ENCODE measurements at places on chromosomes 13 and 19. TPM values are rescaled to one million over a fixed set of nuclear protein-coding genes. Genes with fewer than 3 reads are reported as not detected.

DNA sequence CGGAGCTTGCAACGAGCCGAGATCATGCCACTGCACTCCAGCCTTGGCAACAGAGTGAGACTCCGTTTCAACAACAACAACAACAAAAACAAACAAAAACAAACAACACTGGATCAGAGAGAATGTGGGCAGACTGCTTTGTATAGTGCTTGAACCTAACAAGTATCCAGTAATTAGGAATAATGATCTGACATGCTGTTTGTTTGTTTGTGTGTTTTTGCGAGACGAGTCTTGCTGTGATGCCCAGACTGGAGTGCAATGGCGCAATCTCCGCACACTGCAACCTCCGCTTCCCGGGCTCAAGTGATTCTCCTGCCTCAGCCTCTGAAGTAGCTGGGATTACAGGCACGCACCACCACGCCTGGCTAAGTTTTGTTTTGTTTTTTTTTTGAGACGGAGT lies 14.0 kb downstream of the SAE1 start:
- no peak for DNase-seq

- DNase-seq, result no peak
Observed at GRCh38 chr13:96426167-96426566, 336.3 kb downstream of the HS6ST3 start.

DNA sequence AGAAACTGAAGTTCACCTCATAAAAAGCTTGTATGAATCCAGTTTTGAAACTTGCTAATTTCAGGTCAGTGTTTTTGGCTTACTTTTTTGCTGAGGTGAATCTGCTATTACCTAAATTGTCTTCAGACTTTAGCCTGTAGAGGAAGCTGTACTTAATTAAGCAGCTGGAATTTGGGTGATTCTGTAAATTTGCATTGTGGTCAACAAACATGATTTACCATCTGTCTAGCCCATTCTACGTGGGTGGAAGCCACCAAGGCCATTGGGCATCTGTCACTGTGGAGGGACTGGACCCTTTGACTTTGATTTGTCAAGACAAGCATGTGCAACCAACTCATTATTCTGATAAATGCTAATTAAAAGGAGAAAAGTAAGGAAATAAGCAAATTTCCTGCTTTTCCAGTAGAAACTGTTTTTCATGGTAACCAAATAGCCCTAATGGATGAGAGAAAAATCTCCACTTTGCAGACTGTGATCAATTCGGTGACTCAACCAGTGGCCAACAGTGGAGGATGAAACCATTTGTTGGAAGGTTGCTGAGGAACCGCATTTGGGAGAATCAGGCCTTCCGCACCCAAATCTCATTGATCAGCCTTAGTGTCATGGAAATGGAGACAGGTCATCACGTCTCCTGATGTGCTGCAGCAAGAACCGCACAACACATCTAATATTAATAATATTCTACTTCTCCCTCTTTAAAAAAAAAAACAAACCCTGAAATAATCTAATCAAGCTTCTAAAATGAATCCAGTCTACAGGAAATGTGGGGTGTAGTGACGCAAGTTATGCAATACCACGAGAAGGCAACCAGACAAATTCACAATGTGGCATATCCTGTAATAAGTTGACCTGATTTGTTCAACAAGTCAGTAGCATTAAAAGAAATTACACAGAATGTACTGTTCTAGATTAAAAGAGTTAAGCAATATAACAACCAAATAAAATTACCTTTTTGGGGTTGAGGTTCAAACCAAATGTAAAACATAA lies 54.3 kb downstream of the GARRE1 start:
- no peak for DNase-seq

DNA sequence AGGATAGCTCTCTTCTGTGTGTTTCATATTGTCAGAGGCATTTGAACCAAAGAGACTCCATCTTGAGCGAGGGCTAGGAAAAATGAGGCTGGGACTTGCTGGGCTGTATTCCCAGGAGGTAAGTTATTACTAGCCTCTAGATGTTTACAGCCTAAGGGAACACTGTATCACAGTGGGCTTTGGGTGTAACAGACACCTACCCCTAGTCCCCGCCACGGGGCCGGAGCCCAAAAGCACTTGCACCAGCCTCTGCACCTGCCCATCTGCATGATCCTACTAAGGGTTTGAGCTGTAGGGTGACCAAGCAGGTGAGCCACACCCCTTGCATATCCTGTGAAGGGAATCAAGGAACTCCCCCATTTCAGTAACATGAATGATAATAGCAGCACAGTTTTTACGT lies 1972.2 kb downstream of the OLFM4 start:
- no peak for DNase-seq

DNA sequence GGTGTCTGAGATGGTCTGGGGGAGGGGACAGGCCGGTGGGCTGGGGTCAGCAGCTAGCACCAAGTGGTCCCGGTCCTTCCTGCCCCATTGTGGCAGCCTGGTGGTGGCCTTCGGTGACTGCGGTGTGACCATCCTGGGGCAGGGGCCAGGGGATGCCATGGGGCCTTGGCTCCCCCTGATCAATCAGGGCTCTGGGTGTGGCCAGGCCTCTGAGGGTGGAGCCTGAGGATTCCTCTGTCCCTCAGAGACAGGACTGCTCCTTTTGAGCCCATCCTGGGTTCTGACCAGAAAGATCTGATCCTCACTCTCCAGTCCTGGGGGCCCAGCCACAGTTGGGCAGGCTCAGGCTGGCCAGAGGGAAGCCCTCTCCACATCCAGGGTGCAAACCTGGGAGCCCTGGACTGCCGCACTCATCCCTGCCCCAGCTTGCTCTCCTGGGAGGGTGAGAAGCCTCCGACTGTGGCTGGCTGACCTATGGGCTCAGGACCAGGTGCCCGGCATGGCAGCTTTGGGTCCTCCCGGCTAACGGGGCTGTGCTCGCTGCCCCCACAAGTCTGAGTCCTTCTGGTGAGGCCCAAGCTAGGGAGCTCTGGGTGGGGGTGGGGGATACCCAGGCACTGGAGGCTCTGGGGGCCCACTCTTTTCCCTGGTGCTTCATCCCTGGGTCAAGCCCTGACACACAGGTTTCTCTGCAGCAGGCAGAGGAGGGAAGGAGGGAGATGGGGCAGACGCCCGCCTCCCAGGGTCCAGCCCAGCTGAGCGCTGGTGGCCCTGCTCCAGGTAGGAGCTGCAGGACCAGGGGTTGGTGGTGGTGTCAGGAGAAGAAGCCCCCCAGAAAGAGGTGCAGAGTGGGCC lies 59.5 kb downstream of the IER2 start:
- no peak for DNase-seq

DNA sequence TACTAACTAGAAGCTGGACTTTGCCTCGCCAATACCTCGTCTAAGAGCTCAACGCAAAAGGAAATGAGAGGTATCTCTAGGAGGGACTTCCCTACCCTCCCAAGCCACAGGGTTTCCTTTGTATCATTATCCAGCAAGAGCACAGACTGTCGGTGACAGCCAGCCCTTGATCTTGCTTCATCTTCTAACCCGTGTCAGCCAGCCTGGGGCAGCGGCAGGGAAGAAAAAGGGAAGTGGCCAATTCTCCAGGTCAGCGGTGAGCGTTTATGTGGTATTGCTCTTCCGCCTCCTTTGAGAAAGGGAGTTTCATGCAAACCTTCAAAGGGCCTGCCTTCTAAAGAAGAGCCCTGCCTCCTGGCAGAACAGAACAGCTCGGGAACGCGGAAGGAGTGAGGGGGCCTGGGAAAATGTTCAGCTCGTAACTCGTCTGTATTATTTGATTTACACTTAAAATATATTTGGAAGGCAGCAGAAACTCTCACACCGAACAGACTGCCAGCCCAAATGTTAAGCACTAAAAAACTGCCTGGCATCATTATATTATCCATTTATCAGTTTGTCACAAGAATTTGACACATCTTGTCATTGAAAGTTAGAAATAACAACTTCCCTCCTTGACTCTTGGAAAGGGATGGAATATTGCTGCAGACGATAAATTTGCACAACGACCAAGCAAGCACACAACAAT lies 41.8 kb downstream of the EFNB2 start:
- peak; percentile 60 for DNase-seq

- no peak for DNase-seq
Observed at GRCh38 chr13:50353651-50354415, 338.6 kb downstream of the KCNRG start.

GRCh38 chr19:275958-276646 lies 15.1 kb downstream of the PLPP2 start:
- no peak for DNase-seq

- DNase-seq, result peak; percentile 96
Observed at GRCh38 chr19:1438035-1438932, at the start of gene RPS15. Gene RPS15, plus strand, starts transcription at chr19:1438396. Its CDS starts 30 bp downstream, at chr19:1438426.

- DNase-seq, result no peak
Observed at GRCh38 chr13:36341718-36342117, 4.5 kb downstream of the SPART start.

DNA sequence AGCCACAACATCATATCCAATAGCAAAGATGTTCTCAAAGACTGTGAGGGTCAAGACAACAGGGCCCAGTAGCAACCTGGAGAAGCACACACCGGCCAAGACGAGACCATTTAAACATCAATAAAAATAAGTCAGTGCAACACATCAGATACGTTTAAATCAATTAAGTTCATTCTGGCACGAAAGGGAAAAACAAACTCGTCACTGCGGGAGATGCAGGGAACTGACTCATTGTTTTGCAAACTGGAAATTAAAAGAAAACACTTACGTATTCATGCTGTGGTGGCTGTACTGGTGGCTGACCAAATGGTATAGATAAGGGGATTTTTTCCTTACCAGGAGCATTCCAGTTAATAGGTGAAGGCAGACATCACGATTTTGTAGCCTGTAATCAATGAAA lies 26.3 kb upstream of the SLC15A1 start:
- no peak for DNase-seq

- DNase-seq, result no peak
Observed at GRCh38 chr13:97027162-97027554, 32.9 kb upstream of the OXGR1 start.

- DNase-seq, result no peak
Observed at GRCh38 chr13:23516702-23517101, 53.5 kb upstream of the TNFRSF19 start.

GRCh38 chr19:13557756-13558398 lies 51.6 kb upstream of the CACNA1A start:
- no peak for DNase-seq

DNA sequence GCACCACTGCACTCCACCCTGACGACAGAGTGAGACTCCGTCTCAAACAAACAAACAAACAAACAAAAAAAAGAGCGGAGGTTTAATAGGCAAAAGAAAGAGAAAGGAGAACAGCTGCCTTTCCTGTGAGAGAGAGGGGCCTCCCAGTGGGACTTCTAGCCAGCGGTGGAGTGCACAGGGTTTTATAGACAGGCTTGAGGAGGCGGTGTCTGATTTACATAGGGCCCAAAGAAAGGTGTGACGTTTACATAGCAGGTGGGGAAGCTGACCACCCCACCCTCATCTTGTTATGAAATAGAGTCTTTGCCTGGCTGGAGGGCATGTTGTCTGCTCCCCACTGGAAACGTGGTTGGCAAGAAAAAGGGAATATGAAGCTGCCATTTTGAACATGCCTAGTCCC lies 106.0 kb upstream of the CSNK1A1L start:
- DNase-seq, result no peak

DNA sequence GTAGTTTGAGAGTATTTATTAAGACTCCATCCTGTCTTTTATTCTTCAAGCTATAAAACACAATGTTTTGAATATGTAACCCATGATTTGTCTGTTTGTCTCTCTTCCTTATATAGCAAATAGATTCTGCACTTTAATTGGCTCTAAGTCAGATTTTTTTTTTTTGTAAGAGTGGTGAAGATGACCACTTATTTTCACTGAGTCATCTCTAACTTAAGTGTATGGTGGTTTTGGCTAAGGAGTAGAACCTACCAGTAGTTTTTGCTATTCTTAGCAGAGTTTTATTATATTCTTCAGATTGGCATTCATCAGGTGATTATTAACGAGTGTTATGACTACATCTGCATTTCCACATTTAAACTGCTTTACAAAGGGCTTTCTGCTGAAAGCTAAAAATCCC lies 194.7 kb downstream of the LMO7 start:
- no peak for DNase-seq

DNA sequence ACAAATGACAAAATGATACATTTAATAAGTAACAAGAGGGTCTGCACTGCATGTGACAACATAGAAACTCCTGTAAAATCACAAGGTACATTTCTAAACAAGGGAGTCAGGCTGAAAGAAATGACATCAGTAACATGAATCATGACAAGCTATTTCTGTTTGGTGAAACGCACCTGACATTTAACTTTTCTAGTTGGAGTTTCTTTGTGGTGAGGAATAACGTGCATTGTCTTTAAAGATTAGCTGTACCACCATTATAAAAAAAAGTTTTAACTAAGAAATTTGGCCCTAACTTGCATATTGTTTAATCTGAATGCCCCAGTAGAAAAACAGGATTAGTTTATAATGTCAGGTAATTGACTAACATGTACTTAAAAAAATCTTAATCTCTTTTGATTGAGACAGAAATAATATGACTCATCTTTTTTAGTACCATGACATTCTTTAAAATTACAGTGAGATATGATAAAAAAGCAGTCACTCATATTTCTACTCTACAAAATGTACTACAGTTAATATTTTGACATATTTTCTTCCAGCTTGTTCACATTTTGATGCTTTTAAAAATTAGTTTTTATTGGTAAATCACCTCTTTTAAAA lies 418.2 kb downstream of the KLF12 start:
- DNase-seq, result no peak

DNA sequence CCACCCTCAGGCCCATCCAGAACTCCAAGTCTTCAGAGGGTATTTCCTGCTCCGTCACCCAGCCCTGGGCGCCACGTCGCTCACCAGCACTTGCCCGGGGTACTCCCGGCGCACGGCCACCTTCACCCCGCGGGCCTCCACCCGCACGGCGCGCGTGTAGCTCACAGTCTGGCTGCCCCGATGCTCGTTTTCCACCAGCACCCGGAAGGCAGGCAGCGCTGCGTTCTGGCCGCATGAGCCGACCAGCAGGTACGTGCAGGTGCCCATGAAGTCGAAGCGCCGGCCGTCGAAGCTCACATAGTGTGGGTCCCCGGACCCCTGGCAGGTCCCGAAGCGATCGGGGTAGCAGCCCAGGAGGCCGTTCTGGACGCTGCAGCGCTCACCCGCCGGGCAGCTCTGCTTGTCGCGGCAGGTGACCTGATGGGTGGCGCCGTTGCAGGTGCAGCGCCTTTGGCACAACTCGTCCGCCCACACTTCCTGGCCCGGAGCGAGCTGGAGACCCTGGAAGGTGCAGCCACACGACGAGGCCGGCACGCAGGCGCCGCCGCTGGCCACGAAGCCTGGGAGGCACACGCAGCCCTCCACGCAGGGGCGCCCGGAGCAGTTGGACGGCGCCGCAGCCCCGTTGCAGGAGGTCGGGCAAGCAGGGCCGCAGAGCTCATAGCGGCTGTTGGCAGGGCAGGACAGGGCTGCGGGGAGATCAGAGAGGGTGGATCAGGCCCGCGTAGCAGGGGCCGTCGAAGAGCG lies 19.2 kb downstream of the FCGBP start:
- DNase-seq, result no peak

GRCh38 chr19:16628984-16629691 lies 1.1 kb upstream of the MED26 start:
- no peak for DNase-seq

Gene APOC1
- total RNA-seq, result 816 TPM

Gene KCNRG
- 2.7 TPM for total RNA-seq

Gene IFNL1
- not detected for total RNA-seq

Gene SYNGR4
- not detected for total RNA-seq

Gene CRX
- not detected for total RNA-seq

Gene SERPINE3
- not detected for total RNA-seq

Gene GRIN2D
- total RNA-seq, result 0.95 TPM
